Activated effector memory CD4-positive, alpha-beta T cell treated with anti-CD3 and anti-CD28 coated beads, Interleukin-2, amount 50 U/mL, for 16 hours (primary cell): ENCODE measurements at places on chromosomes 7 and 10.

DNA sequence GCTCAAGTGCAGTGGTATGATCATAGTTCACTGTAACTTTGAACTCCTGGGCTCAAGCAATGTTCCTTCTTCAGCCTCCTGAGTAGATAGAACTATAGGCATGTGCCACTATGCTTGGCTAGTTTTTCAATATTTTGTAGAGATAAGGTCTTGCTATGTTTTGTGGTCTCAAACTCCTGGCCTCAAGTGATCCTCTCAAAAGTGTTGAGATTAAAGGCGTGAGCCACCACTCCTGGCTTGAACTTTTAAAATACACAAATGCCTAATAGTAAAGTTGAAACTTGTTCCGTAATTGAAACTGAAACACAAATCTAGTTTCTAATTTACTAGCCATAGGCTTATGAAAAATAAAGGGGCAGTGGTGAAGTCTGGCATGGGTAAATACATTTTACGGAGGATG is 65.7 kb downstream of the AP3M1 start:
- no peak for DNase-seq

DNA sequence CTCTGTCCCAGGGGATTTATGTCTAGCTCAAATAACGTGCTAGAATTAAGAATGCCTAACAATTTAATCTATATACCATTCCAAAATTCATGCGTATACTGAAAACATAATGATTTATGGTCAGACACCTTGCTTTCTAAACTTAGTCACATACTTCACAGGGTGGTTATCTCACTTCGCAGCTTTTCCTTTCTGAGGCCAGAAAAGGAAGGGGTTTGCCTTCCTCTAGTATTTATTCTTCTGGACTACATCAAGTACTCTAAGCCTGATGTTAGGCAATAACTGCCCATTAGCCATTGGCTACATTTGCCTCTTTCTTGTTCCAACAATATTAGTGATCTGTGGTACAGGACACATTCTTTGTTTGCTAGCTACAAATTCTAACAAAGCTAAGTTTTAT is 72.6 kb upstream of the FHIP2A start:
- no peak for DNase-seq

DNA sequence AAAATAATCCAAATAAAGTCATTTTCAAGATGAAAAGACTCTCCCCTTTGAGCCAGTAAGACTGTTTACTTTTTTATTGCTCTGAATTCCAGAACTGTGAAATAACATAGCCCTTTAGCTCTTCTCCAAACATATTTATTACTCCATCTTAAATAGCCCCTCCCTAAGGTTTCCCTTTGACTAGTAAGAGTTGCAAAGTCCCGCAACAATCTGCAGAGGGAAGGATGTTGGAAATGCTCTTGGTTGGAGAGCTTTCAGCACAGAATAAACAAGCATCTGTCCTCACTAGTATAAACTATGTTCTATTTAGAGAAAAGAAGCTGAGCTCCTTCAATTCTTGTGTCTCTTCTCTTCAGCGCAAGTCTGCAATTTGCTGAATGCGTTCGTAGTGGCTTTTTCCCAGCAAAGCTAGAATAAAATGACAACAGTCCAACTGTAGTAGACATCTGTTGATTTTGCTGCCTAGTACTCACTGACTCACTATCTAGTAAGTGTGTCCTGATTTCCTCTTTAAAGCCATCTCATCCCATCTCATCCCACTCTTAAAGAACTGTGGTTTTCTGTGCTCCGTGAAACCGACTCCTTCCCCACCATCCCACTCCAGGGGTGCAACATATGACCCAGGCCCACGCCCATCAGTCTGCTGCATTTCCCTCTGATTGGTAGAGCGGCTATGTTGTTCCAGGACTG is 104.0 kb downstream of the FAM107B start:
- DNase-seq, result no peak

DNA sequence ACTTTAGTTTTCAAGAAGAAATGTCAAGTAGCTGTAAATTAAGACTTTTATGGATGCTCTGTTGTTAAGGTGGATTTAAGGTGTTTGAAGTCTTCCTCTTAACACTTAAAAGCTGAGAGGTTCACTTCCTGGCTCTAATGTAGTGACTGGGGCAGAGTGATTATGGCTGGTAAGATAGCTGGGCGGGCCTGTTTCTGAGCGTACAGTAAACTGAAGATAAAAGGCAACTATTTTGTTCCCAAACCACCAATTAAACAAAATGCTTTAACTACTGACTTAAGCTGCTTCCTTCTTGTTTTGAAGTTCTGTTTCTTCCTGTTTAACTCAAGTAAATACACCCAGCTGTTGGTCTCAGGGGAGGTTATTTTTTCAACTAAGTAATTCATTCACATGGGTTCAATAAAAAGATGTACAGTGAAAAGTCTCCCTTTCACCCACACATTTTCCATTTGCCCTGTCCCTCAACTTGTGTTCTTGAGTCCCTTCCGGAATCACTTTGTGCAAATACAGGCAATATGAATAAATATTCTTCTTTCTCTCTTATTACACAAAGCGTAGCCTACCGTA is 19.3 kb downstream of the VWA2 start:
- DNase-seq, result no peak

DNA sequence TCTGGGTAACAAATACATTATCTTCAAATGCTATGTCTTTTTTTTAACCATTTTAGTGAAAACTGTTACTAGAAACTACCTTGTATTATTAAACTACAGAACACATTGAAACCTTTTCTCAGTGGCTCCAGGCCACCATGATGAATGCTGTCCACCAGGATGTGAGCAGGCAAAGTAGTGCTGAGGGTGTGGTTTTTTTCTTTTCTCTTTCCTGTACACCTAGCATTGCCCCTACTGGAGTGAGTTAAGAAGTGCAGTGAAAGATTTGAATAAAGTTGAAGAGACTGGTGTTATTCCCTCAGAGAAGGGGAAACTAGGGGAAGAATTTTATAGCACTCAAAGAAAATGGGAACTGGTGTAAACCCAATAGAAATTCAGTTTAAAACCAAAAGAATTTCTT is 120.0 kb upstream of the SAMD8 start:
- no peak for DNase-seq

DNA sequence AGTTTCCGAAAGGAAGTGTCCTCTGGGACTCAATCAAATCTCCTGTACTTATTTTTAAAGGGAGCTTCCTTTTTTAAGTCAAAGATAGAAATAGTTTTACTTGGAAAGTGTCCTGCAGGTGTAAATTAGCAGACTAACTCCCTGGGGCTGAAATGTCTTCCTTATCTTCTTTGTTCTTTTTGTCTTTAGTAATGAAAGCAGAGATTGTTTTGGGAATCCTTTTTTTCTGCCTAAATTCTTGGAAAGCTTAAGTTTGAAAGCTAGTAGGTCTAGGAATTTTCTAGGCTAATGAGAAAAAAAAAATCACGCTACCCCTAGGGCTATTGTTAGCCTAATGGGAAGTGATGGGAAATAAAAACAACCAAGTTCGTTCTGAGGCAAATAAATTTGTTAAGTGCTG is 139.1 kb upstream of the CSTF2T start:
- DNase-seq, result no peak

DNA sequence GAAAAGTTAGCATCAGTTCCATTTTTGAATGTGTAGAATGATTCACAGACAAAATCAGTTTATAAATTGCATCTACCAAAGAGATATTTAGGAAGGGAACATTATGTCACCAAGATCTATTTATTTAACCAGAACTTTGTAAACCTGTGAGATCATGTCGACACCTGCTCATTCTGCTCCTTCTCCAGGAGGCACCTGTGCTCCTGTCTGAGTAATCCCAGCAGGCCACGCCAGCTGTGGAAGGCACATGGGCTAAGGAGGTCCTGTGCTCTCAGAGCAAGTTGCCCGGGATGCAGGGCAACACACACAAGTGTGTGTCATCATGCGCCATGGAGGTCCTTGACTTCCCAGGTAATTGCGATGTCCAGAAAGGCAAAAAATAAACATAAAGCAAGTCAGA is 45.5 kb upstream of the ADARB2 start:
- DNase-seq, result no peak

DNA sequence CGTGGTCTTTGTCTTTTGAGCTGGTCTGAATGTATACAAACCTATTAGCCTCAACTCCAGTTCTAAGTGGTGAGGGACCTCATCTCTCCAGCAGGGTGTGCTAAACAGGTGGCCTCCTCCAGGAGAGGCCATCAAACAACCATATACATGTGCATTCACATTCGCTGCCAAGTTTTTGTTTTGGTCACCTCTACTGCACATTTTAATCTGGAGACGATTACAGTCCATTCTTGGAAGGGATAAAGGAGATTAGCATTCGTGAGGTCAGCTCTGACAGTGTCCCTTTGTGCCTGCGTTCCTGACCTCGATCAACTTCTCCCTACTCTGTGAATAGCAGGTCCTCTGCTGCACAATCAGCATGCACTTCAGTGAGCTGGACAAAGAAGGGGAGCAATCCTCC is 60.8 kb downstream of the RHOBTB1 start:
- DNase-seq, result no peak

GRCh38 chr7:111050875-111051416 is 40.0 kb upstream of the LRRN3 start:
- no peak for DNase-seq

DNA sequence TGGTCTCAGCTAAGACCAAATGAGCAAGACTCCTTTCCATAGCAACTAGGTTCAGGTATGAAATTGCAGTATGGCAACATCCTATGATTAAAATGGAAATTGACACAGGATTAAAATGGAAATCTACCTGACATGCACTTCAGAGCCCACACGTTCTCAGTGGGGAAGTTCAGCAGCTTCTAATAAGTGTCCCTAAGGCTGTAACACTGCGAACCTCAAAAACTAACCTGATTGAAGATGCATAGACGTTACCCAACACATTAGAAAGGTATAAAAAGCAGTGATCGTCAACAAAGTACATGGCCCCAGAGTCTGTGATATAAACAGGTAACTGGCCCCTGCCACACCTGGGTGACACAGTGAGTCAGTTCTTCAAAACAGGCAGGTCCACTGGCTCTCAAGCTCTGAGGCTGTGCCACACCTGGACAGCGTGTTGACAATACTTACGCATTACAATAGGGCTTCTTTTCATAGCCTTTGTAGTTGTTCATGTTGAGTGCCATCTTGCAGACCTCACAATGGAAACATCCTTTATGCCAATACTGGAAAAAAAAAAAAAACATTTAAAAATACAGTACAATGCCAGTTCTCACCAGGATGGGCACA is 274.9 kb upstream of the NEBL start:
- no peak for DNase-seq

DNA sequence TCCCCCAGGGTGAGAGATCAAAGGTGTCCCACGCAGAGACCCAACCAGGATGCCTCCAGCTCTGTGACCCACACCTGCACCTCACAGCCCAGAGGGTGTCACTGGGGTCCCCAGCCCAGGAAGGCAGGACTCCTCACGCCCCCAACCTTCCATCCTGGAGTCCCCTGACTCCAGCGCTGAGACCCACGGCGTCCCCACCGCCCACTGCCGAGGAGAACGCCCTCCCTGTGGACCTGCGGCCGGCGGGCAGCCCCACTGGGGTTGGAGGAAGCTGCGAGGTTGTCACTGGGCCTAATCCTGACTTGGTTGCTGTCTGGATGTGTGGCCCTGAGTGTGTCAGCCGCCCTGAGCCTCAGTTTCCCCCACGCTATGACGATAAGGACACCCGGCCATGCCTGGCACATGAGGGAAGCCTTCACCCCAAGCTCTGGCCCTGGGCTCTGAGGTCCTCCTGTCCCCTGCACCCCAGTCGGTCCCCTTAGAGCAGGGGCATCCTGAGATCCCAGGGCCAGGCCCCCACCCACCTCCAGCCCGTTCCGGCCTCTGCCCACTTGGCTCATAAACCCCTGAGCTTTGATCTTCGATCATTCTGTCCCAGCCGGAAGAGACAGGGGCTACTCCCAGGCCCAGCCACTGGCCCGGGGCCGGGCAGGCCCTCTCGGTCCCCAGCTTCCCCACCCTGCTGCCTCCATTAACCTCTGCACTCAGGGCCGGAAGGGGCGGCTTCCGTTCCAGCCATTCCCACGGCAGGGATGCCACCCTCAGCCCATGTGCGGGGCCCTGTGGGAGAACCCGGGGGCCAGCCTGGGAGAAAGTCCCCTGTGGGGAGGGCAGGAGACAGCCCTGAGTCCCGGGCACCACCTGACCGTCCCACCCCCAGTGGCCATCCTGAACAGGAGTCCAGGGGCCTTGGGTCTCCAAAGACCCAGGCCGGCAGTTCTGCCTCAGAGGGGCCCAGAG is 113.2 kb downstream of the MICALL2 start:
- no peak for DNase-seq

- DNase-seq, result no peak
Observed at GRCh38 chr10:53315709-53316108, 543.1 kb upstream of the MBL2 start.

DNA sequence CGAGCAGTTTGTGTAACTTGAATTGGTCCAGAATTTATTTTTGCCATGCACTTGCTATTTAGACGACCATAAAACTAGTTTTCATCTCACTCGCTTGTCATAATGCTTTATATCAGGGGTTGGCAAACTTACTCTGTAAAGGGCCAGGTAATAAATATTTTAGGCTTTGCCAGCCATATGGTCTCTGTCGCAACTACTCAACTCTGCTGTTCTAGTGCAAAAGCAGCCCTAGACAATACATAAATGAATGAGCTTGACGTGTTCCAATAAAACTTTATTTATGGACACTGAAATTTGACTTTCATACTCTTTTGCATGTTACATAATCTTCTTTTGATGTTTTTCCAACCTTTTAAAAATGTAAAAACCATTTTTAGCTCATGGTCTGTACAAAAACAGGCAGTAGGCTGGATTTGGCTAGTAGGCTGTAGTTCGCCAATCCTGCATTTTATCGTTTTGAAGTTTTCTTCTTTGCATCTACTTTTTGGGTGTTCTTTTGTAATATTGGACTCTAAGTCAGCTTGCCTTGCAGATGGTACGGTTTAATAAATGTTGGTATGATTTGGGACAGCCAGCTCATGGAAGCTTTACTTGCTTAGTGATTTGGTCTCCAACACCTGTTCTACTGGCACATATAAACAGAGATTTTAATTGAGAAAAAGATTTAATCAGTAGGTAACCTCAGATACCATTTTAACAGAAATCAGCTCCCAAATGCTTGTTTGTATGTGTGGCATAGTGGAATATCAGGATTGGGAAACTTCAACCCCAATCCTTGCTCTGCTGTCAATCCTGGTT is 25.6 kb downstream of the SND1 start:
- DNase-seq, result no peak

DNA sequence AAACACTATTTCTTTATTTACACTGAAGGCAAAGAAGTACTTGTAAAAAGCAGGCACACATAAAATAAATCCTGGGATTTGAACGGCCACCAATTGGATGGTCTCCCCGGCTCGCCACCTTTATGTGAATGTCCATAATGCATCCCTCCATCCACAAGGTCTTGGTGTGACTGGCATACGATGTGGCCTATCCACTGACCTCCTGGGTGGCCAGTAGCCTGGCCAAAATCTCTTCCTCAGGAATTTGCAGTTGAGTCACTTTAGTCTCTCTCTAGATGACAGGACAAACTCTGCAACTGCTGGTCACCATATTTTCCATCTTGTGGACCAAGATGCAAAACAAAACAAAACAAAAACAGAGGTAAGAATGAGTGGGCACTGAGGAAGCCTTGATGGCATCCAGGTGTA is 39.1 kb downstream of the CDK1 start:
- no peak for DNase-seq
